Coronary artery (tissue), 2 donors: ENCODE measurements at places on chromosomes 2 and 18.

DNA sequence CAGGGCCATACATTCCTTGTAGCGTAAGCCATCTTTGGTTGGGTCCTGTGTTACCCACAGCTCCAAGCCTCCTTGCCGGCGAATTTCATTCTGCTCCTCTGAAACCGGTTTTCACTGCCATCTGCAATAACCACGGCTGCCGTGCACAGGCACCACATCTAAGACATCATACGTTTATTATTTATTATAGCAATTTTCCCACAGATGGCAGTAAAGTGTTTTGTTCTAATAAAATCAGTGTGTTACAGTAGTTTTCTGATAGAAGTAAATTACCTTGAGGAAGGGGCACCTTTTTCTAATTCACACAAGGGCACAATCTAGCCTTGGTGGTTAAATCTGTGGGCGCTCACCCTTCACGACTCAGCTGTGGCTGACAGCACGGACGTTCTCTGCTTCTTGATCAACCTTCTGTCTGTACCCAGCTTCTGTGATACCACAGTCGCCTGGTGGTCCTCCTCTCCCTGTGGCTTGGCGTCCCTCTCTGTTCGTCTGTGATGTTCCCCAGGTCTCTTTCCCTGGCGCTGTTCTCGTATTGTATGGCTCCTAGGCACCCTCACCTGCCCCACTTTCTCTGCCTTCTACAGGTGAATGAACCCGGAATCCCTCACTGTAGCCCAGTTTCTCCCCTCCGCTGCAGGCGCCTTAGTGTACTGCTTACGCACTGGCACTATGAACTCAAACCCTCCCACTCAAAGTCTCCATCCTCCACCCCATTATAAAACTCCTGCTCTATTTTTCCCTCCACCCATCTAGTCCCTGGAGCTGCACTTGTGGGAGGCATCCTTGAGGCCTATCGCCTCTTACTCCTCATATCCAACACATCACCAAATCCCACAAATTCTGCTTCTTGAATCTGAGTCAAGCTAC lies 236.8 kb downstream of the DYSF start:
- DNase-seq, result no peak

GRCh38 chr18:53701697-53702096 lies 522.8 kb downstream of the MBD2 start:
- DNase-seq, result no peak

DNA sequence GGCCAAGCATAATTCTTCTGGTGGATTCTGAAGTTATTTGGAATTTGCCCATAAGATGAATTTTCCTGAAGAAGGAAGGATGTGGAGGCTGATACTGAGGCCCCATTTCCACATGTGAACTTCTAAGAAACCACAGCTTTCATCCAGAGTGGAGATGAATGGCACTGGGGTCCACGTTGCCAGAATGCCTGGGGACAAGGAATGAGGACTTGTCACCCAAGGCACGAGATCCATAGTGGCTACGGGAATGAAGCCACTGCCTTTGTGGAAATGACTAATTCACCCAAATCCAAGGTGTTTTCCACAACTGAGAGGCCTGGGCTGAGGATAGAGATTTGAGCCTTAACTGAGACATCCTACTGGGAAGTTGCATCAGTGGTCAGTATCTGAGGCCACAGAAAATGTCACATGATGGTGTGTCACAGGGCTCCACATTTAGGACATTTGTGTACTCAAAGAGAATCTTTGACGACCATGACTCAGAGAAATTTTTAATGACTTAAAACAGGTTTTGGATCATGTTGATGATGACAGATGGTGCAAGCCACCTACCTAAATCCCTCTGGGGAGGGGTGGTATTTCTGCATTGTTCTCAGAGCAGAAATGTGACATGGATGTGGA lies 286.1 kb downstream of the SOX11 start:
- DNase-seq, result no peak

DNA sequence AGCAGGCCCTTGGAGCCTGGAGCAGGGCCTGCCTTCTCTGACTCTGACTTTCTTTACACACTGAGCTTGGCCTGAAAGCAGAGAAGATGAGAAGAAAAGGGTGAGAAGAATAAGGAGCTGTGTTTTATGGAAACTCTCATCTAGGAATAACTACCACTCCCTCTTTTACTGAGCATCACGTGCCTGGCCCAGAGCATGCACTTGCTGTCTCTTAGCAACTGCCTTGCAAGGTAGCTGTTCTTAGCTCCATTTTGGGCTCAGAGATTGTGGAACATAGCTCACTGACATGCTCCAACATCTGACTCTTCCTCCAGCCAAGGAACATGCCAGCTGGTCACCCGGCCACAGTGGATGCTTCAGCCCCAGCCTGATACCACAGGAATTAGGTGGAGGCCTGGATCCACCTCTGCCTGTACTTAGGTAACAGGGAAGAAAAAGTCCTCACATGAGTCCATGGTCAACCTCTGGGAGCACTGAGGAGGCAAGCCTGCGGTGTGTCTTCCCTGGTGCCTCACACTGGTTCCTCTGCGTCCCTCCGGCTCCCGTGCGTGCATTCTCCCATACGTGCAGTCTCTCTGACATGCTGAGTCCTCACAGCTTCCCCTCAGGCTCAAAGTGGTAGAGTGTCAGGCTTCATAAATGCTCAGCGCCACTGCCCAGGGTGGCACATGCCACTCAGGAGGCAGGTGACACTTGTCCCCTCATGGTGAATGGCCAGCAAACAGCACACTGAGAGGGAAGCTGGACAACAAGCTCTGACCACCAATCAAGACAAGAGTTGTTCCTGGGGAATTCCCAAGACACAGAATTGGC lies 35.7 kb downstream of the AMER3 start:
- no peak for DNase-seq

GRCh38 chr2:50749216-50749615 lies 282.7 kb downstream of the NRXN1 start:
- no peak for DNase-seq

DNA sequence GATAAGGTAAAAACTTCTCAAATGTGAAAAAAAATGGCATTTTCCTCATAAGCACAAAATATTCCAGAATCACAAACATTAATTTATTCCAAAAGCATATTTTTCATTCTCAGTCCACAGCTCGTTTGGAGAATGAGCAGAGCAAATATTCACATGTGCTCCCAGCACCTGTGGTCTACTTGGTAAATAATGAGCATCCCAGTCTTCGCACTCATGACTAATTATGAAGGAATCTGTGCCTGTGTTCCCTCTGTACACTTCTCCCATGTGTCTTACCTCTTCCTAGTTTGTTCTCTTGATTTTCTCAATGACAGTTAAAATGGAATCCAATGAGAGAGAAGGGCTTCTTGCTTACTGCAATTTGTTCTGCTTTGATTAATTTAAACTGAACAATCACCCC lies 671.0 kb upstream of the SOX11 start:
- no peak for DNase-seq

DNA sequence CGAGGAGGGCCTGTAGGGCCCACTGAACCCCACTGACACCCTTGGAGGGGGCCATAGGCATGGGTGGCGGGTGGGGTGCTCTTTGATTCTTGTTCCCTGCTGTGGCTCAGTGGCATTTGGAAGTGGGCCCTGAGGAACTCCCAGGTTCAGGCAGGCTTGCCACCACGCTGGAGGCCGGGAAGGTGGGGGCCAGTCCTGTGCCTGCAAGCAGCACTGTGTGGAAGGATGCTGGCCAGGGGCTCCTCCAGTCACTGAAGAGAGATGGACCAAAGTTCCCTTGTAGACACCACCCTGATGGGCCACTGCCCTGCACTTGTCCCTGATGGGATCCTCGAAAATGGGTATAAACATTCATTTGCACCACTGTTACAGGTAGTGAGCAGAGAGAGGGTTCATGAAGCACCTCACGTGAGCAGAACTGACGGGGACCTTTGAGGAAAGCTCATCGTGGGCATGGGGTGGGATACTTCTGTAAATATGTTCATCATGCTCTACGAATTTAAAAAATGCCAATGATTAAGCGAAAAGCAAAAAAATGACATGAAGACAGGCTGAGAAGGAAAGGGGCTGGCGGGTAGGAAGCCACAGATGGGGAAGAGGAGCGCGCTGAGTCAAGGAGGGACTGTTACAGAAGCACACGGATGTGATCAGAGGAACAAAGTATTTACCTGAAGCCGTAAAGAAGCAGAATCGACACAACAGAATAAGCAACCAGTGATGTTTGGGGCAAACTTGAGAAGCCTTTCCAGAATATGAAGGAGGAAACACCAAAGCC lies 45.2 kb upstream of the ASB1 start:
- no peak for DNase-seq

DNA sequence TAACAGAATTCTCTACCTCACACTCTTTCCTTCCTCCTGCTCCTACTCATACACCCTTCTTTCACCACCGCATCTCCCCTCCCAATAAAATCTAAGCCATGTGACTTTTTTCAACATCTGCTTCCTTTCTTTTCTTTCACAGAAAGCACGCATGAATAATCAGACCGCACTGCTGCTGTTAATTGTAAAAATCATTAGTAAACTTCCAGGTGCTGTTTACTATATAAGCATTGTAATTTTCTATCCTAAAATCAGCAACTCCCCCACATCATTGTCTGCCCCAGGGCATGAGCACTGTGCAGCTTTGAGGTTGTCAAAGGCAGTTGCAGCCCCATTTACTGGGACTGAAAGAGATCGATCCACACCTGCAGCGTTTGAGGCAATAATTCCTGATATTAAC lies 782.6 kb upstream of the ID2 start:
- DNase-seq, result no peak

DNA sequence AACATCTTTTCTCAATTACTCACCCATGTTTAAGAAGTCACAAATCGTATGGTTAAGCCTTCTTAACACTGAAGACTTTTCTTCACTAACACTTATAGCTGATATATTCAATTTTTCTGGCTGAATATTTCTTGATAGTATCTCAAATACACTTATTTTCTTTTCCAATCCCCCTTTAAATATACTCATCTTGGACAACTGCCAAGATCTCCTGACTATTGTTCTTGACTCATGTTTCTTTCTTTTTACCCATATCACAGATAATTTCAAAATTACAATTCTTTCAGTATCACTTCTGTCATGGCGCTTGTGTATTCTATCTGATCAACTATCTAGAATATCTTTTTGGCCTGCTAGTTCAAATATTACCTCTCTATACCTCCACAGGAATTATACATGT lies 954.3 kb upstream of the ACVR2A start:
- no peak for DNase-seq

DNA sequence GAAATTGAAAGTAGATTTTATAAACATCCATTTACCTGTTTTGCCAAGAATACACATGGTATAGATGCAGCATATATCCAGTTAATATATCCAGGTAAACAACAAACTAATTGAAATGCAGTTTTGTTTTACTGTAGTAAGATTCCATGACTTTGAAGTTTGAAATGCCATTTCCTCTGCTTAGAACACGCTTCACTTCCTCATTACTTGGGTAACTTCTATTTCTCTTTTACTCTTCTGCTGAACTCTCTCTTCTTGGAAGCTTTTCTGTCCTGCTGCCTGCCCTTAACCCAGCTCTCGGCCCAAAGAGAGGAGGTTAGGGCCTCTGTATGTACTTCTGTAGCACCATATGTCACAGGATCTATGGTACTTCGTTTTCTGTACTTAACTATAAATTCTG lies 14.1 kb upstream of the IL1RL2 start:
- DNase-seq, result no peak

GRCh38 chr2:44938287-44939105 lies 3.0 kb upstream of the SIX3 start:
- no peak for DNase-seq

DNA sequence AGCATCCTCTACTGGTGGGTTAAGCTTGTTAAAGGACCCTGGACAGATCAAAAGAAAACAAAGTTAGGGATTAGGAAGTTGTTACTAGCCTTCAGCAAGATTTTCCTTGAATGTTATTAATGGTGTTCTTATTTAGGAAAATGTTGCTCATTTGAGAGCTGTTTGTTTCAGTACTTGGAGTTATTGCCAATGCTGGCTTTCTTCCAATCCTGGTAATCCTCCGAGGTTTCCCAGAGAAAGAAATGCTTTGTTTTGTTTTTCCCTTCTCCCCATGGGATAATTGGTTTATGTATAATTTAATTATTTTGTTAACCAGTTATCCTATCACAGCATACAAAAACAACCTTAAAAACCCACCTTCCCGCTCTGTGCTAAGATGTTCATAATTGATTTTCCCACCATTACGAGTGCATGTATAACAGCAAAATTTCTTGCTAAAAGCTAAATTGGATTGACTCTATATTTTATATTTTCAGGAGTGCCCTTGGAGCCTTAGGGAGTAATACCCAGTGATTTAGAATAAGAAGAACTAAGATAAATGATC lies 79.8 kb downstream of the MGAT5 start:
- no peak for DNase-seq

DNA sequence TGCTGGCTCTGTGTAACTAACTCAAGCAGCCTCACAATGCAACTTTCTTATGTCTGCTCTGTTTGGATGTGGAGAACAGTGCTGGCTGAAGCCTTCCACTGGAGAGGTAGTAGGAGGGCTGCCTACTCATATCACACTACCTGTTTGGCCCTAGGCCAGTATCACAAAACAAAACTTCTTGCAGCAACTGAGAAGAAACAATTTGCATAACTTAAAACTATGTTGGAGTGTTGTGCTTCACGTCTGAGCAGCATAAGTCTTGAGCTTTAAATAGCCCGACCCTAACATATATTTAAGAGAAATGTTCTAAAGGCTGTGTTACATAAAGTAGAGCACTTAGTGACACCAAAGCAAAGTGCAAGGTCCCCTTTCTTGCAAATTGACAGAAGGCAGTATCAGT lies 204.9 kb upstream of the ACVR2A start:
- no peak for DNase-seq

DNA sequence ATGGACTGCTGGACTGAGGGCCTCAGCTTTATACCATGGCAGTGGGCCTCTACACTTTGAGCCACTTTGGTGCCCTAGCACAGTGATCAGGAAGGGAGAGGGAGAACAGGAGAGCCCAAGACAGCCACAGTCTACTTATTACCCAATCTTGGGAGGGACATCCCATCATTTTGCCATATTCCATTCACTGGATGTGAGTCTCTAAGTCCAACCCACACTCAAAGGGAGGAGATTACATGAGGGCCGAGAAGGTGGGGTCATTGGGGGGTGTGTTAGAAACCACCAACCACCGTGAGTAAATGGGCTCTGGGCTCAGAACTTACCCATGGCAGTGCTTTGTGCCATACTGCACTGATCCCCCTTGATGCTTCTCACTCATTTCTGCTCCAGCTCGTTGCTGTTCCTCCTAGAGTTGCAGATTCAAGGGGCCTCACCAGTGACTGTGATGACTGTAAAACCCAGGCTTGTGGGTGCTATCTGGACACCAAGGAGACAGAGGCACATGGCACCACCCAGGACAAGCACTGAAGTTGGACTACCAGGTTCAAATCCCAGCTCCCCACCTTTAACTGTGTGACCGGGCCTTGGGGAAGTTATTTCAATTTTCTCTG lies 97.6 kb upstream of the RAB6C start:
- peak; percentile 63 for DNase-seq

- DNase-seq, result no peak
These were observed 19.8 kb downstream of the PROC start for GRCh38 chr2:127437781-127438726.

- DNase-seq, result no peak
These were observed 91.0 kb upstream of the CCBE1 start for GRCh38 chr18:59787998-59788790.

GRCh38 chr2:45840481-45840880 lies 189.0 kb downstream of the PRKCE start:
- DNase-seq, result no peak
